CD8-positive, alpha-beta memory T cell (primary cell): ENCODE measurements at places on chromosomes 4 and X. TPM values are rescaled to one million over a fixed set of nuclear protein-coding genes. Genes with fewer than 3 reads are reported as not detected.

The BTK gene
- 0.60 TPM for total RNA-seq

The MAGEE2 gene
- not detected for total RNA-seq

The RHOXF2 gene
- not detected for total RNA-seq

The BANK1 gene
- not detected for total RNA-seq

The ATP1B4 gene
- total RNA-seq: not detected

The SPANXD gene
- total RNA-seq: not detected

The IL21 gene
- total RNA-seq: 3.1 TPM

- no peak overlapping the region for H3K4me3 ChIP-seq
- H3K36me3 ChIP-seq: no peaks in the 10 kb centered on the region
- H3K4me1 ChIP-seq: no peaks in the 10 kb centered on the region
- no peaks in the 10 kb centered on the region for H3K27me3 ChIP-seq
Measured at GRCh38 chr4:183337833-183338232, 15.6 kb upstream of the CLDN24 start.

DNA sequence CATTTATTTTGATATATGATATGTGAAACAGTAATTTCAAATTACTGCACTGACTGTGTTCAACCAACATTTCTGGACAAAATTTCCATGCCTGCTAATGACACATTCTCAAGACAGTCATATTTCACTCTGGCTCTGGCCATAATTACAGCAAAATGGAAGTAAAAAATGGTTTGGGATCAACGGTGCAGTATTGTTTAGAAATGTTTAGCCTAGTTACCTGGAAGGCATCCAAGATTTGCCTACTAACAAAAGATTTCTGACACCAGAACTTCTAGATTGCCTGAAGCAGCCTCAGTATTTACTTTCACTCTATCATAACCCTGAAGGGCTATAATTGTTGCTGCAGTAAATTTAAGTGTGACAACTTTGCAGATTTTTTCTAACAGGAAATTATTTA lies 416.3 kb downstream of the PCDH10 start:
- H3K4me1 ChIP-seq: no peaks in the 10 kb centered on the region
- no peaks in the 10 kb centered on the region for H3K36me3 ChIP-seq
- H3K27ac ChIP-seq: no peak overlapping the region

DNA sequence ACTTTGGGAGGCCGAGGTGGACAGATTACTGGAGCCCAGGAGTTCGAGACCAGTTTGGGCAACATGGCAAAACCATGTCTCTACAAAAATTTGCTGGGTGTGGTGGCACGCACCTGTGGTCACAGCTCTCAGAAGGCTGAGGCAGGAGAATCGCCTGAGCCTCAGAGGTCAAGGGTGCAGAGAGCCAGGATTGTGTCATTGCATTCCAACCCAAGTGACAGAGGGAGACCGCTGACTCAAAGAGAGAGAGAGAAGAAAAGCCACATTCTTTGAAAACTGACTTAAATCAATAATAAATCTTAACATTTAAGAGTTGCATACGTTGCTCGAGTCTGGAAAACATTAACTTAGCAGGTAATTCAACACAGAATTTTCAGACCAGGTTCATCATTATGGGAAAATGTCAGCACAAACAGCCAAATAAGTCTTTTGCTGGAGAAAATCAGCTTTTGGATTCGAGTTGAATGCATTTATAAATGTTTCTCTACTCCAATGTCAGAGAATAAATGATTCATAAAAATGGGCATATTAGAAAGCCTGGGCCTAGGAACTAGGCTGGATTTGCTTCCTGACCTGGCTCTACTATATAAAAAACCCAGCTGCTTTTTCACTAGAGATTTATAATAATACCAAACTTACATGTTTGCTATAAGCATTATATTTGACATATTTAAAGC lies 68.3 kb upstream of the RBPJ start:
- no peaks in the 10 kb centered on the region for H3K4me1 ChIP-seq
- no peak overlapping the region for H3K27ac ChIP-seq
- H3K4me3 ChIP-seq: no peak overlapping the region
- no peak for DNase-seq
- H3K36me3 ChIP-seq: no peaks in the 10 kb centered on the region

DNA sequence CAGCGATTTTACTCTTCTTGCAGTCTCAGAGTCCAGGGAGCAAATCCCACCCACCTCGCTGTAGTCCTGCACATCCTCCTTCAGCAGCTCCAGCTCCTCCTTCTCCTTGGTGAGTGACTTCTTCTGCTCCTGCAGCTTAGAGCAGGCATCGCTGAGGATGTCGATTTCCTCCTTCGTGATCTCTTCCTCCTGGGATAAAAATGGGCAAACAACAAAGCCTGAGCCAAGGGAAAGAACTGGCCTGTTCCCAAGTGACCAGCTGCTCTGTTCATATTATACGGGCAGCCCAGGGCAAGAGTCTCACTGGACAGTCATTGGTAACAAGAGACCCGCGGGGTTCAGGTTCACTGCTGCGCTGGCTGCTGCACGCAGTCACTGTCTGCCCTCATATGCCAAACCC lies 26.2 kb downstream of the FGFR3 start:
- H3K4me3 ChIP-seq: no peak overlapping the region
- no peaks in the 10 kb centered on the region for H3K27me3 ChIP-seq
- H3K4me1 ChIP-seq: no peaks in the 10 kb centered on the region
- H3K36me3 ChIP-seq: peaks cover 10% of the 10 kb centered on the region
- H3K27ac ChIP-seq: no peak overlapping the region

DNA sequence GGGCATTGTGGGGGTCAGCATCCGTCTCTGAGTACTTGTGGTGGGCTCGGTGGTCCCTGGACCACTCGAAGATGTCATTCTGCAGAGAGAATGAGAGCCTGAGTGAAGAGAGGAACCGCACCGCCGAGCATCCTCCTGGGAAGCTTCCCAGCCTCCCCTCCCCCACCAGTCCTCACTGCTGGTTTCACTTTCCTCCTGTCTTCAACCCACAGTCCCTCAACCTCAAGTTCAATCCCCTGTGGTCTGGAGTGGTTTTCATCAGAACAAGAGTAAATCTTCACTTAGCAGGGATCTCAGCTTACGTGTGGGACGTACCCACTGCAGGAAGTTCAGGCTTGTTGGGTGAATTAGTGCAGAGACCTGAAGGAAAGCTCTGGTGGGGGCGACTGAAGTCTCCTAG lies 117.8 kb downstream of the SCD5 start:
- H3K4me1 ChIP-seq: no peaks in the 10 kb centered on the region
- no peak overlapping the region for H3K27ac ChIP-seq
- no peak for DNase-seq
- H3K4me3 ChIP-seq: no peak overlapping the region
- H3K27me3 ChIP-seq: no peaks in the 10 kb centered on the region

- H3K27ac ChIP-seq: no peak overlapping the region
- H3K4me1 ChIP-seq: no peaks in the 10 kb centered on the region
- H3K4me3 ChIP-seq: no peak overlapping the region
Measured at GRCh38 chr4:54139332-54139731, 39.4 kb downstream of the GSX2 start.

DNA sequence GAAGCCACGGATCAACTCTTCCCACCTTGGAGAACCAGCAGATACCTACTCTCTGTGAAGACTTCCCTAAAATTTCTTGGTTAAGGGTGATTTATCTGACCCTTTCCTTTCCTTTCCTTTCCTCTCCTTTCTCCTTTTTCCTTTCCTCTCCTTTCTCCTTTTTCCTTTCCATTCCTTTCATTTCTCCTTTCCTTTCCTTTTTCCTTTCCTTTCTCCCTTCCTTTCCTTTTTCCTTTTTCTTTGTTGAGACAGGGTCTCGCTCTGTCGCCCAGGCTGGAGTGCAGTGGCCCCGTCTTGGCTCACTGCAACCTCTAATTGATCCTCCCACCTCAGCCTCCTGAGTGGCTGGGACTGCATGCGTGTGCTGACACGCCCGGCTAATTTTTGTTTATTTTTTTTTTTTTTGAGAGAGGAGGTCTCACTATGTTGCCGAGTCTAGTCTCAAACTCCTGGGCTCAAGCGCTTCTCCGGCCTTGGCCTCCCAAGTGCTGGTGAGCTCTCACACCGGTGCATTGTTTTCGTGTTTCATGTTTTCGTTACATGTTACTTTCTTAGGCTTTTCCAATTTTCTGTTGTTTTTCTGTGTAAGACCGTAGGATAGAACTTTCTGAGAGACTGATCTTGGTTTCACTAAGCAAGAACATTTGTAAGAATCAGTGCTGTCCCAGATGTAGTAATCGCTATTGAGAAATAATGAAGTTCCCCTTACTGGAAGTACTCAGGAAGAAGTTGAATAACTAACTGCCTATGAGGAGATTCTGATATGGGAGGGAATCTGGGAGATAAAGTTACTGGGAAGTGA lies 2.0 kb downstream of the TMEM165 start:
- peak overlapping the region; percentile 72 for H3K4me3 ChIP-seq
- H3K4me1 ChIP-seq: peaks cover 42% of the 10 kb centered on the region
- H3K27ac ChIP-seq: peak overlapping the region; percentile 91
- no peaks in the 10 kb centered on the region for H3K27me3 ChIP-seq
- DNase-seq: no peak
- H3K36me3 ChIP-seq: peaks cover 8% of the 10 kb centered on the region

DNA sequence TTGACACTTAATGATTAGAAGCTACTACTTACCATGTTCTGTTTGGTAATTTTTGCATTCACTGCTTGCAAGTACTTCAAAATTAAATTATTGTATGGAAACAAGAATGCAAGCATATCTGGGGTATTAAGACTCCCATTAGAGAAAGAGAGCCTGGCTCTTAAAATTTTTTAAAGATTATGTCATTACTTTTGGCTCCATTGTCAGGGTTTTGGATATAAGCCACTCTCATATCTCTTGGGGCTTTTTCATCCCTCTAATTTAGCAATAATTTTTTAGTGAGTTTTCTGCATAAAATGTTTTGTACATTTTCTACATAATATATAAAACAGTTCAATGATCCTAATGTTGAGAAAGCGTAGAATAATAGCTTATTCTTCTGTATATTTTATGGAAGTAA lies 49.4 kb downstream of the SLC9A6 start:
- H3K4me1 ChIP-seq: no peaks in the 10 kb centered on the region
- no peaks in the 10 kb centered on the region for H3K27me3 ChIP-seq
- DNase-seq: no peak
- H3K4me3 ChIP-seq: no peak overlapping the region
- peaks cover 7% of the 10 kb centered on the region for H3K36me3 ChIP-seq

- no peaks in the 10 kb centered on the region for H3K4me1 ChIP-seq
- DNase-seq: no peak
- no peaks in the 10 kb centered on the region for H3K36me3 ChIP-seq
Measured at GRCh38 chr4:47662975-47663374, 174.9 kb downstream of the CORIN start.

DNA sequence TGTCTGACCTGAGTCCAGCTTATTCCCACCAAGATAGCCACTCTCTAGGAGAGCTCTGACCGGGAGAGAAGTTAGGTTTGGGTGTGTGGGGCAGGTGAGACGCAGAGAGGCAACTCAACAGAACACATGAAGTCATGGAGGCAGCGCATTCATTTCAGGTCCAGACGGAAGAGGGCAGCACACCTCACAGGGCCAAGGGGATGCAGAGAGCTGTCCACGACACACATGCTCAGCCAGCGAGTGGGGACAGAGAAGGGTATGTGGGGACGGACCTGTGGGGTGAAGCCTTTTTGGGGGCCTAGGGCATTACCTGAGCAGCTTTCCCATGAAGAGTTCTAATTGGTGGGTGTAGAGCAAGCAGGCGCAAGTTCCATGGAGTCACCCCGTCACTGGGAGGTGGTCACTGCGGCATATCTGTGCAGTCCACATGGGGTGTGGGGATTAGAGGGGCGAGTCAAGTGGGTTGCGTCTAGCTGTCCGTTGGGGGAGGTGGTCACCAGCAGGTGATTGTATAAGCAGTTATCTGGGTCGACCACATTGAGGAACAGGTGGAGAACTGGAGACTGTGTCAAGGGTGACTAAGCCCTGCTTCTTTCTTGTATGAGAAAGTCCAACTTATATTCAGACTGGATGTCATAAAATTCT lies 24.3 kb upstream of the UXT start:
- no peak for DNase-seq
- no peaks in the 10 kb centered on the region for H3K27me3 ChIP-seq
- H3K4me1 ChIP-seq: no peaks in the 10 kb centered on the region
- H3K4me3 ChIP-seq: no peak overlapping the region
- H3K27ac ChIP-seq: no peak overlapping the region
- no peaks in the 10 kb centered on the region for H3K36me3 ChIP-seq

DNA sequence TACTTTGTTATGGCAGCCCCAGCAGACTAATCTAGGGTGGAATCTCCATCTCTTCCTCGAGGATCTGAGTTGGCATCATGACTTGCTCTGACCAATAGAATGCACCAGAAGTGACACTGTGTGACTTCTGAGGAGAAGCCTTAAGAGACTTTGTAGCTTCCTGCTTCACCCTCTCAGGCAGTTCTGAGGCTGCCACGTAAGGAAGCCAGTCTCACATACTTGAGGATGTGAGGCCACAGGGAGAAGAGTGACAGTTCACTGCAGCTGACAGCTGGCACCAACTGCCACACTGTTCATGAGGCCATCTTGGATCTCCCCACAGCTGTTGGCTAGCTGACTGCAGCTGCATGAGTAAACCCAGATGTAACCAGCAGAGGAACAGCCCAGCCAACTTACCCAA lies 29.3 kb upstream of the BCOR start:
- no peaks in the 10 kb centered on the region for H3K4me1 ChIP-seq
- no peak for DNase-seq
- no peak overlapping the region for H3K4me3 ChIP-seq
- H3K36me3 ChIP-seq: no peaks in the 10 kb centered on the region
- H3K27ac ChIP-seq: no peak overlapping the region
- no peaks in the 10 kb centered on the region for H3K27me3 ChIP-seq
